ENCODE measurements at places on chromosomes 7 and 10.

DNA sequence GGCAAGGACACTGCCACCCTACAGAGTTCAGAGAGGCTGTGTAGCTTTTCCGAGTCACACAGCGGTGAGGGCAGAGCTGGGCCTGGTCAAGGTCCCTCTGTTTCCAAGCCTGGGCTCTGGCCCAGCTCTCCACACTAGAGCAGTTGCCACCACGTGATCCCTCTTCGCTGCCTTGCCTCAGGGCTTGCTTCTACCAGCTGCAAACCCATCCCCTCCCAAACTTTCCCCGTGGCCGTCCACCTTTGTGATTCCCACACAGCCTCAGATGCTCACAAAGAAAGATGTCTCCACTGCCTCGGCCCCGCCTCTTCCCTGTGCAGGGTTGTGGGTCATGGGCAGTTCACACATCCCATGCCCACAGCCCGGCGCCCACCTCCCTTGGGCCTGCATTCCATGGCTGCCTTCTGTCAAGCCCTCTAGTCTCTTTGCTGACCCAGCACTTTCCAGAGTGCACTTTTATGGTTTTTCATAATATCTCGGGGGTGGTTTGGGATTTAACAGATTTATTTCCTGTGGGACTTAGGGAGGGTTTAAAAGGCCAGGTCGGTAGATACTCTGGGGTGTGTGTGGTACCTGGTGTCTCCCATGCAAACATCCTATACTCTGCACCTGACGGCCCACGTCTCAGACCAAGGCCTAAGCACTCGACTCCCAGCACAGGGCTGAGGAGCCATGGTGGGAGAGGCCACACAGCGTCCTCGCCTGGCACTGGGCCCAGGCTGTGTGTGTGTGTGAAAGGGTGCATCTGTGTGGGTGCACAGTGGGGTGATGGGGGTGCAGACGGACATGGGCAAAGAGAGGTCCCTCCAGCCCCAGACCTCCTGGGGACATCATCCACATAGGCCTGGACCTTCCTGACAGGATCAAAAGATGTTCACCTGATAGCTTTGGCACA lies 59.6 kb downstream of the PKD1L1 start:
- no peak for DNase-seq

DNA sequence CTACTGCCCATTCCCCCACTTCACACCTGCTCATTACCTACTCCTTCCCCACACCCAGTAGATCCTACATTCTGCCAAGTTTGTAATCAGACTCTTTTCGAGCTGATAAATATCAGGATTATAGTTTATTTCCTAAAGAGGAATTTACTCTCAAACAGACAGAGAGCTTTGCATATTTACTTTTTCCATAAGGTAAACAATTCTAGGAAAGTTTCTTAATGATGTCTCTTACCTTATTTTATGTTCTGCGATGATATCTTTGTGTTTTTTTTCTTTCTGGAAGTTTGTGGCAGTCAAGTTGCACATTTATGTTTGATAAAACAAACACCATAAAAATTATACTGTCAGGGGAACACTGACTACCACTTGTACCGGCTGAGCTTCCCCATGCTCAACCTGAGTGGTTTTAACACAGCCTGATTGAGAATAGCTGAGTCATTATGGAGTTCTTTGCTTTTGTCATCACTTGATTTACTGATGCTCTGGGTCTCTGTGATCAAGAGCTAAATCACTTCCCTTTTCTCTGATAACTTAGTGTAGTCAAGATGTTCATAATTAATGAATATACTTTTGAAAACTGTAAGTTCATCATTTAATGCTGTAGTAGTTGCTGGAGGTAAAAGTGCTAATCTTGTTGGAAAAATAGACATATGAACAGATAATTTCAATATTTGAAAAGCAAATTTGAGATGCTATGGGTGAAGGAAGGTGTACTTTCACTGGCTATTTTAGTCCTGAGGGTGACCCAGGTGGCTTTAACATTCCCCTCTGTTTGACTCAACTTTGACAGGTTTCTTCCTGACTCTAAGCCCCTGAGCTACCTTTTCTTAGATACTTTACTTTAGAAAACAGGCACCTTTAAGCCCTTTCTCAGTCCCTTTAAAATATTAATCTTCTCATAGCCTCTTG lies 1034.5 kb upstream of the LRRTM3 start:
- DNase-seq: no peak

DNA sequence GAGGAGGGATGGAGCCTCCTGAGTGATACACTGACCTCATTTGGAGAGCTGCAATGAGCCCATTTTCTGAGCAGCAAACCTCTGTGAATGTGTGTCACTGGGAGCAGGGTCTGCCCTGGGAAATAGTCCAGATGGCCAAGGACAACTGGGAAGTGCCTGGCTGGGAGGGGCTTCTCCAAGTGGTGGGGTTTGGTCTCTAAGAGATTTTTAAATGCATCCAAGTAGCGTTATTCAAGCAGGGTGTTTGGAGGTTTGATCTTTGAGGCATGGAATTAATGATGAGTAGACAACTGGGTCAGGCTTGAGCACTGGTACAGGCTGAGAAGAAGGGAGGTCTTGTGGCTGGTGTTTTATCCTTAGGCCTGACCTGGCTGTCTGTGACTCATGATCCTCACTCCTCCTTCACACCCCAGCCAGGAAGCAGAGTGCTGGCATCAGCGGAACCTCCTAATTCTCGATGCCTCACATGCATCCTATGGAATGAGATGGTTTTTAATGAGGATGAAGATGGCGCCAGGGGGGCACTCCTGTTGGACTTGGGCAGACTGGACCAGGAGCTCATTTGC lies 3.3 kb downstream of the GOLGA7B start:
- DNase-seq: no peak

DNA sequence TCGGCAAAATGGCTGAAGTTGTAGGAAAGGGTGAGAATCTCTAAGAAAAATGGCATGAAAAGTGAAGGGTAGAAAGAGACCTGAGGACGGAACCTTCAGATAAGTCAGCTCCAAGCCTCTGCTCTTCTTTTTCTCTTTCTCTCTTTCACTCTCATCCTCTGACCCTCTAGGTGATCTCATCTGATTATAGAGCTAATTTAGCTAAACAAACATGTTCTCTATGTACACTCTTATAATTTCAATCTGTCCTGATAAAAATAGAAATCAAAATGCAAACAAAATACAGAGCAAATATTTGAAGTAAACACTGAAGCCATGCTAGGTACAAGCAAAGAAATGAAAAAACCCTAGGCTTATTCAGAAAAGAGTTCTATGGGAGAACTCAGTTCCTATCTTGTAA lies 14.4 kb upstream of the CUBN start:
- no peak for DNase-seq

DNA sequence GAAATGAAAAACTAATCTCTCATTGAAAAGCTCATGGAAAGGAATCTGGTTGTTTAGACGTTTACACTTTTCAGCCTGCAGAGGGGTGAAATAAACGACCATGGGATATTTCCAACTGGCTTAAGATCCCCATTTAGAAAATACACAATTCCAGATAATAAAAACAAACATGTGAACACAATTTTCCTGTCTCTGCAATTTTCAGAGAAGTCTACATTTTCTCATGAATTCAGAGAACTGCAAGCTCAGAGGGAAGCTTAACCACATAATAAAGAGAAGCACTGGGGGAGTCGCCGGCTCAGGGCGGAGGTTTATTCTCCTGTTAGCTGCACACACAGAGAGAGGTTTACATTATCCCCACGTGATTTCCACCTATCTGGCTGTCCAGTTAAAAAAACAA lies 215.2 kb downstream of the FANK1 start:
- DNase-seq: no peak

GRCh38 chr7:80088705-80089104 lies 45.9 kb upstream of the GNAI1 start:
- DNase-seq: no peak

DNA sequence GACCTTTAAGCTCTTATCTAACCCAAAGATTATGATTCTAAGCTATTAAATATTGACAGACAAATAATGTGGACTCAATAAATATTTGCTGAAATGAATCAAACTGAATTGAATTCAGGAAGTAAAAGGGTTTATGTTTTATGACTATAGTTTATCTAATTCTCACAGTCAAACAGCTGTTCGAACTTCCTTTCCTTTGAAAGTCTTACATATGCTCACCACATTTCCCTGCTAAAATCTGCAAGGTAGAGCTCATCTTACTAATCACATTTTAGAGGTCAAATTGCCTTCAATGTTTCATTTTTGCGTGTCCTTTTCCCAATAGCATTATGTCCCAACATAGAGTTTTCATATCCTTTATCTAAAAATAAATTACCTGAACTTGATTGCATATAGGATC lies 154.9 kb upstream of the PPP1R3A start:
- DNase-seq: no peak

GRCh38 chr7:5255832-5256231 lies 26.9 kb upstream of the SLC29A4 start:
- DNase-seq: no peak

DNA sequence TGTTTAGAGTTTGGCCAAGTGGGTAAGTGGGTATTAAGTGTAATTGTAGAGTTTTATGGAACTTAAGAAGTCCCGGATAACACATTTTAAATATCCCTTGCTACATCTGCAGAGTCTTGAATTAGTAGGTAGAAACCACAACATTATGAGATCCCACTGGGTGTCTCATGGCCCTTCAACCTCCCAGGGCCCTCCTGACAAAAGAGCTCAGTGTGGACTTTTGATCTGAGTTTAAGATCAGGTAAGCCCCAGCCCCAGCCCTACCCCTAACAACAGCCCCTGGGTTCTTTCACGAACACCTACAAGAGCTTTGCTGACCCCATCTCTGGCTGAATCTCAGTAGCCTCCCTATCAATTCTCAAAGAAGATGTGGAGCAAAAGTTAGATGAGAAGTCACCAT lies 65.4 kb upstream of the STK17A start:
- no peak for DNase-seq

DNA sequence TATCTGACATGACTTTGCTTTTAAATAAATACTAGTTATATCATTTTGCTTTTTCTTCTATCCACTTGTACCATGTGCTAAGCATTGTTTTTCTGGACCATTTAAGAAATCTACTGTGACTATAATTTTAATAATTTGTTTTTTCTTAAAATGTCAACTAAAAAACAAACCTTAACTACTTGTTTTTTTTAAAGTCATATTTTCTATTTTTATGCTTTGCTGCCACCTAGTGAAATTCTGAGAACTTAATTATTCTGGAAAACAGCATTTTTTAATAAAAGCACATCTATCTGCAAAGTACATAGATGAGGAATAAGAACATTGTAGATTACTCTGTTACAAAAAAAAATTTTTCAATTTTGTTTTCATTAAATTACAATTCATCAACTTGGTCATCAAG lies 47.4 kb downstream of the ORC5 start:
- no peak for DNase-seq

- DNase-seq: no peak
These were observed 129.5 kb downstream of the TMEM26 start for GRCh38 chr10:61323726-61324125.

- no peak for DNase-seq
These were observed 9.1 kb upstream of the CXCL12 start for GRCh38 chr10:44393834-44394547.

DNA sequence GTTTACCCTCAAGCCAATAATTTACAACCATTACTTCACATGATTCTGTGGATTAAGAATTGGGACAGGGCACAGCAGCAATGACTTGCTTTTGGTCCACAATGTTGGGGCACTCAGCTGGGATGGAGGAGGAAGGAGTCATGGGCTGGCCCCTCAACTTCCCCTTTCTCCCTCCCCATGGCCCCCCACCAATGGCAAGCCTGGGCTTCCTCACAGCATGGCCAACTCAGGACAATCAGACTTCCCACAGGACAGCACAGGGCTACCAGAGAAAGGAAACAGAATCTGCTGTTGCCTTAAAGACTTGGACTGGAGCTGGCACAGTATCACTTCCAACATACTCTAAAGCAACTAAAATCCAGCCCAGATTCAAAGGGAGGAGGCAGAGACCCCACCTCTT lies 160.7 kb downstream of the PTPN20 start:
- DNase-seq: no peak

GRCh38 chr10:74079936-74080590 lies 70.6 kb downstream of the AP3M1 start:
- no peak for DNase-seq

DNA sequence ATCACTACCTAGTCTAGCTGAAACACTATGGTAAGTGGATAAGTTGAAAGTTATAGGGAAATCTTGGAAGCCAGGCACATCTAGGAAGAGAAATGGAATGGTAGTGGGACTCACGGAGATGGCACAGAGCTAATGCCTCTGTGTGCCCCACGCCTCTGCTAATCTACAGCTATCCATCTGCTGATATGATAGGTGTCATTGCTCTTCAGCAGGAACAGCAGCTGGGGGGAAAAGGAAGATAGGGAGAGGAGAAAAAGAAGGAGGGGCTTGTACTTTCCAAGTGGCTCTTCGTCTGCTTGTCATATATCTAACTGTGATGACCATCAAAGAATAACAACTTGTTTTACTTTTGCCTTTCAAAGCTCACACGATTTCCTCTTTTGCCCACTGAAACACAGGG lies 1199.1 kb upstream of the SORCS1 start:
- no peak for DNase-seq

DNA sequence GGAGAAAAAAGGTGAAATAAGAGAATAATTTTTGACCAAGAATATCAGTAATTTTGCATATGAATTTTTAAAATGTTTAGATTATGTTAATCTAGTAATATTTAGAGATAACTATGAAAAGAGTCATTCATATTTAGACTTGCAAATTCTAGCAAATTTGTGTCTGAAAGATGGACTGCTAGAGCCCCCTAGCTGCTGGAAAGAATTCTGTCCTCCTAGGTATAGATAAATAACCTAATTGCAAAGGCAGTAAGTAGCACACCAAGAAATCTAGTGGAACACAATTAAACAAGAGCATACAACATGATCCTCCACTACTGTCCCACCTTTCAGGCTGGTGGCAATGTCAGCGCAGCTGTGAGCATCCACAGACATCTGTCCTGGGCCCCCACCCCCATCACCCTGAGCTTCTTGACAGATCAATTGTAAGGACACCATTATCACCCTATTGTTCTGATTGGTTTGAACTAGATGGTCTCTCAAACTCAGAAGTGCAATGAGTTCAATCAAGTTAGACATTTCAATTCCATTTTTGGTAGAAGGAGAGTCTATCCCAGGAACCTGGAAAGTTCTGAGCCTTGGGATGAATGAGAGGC lies 15.0 kb upstream of the GFRA1 start:
- DNase-seq: peak; percentile 76

DNA sequence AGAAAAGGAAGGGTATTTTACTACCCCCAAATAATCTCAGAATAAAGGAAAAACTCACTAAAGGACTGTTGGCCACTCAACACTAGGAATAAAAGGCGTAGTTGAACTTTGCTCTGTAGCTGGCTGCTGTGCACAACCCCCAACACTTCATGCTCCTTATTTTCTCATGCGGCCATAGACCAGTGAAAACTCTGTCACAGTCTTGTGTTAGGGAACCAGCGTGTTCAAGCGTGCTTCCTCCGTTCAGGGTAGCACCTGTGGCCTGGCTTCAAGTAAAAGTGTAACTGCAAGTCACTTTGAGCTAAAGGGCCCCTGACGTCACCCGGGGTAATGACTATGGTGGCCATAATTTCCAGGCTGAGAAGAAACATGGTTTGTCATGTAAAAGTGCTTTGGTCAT lies 27.0 kb downstream of the BLNK start:
- no peak for DNase-seq

DNA sequence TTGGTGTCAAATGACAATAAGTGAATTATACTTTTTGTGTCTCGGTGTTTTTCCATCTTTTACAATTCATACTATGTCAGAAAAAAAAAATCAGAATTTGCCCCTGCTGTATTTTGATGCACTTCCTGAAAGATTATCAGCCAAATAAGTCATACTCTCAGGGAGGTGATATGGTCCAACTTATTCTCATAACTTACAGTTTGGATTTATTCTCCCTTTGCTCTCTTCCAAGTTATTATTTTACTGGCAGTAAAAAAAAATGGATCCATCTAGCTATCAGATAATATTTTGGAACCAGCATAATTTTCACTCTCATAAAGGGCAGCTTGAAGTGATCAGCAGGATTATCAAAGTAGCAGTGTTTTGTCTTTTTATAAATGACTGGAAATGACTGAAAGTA lies 337.1 kb downstream of the BMPER start:
- no peak for DNase-seq
